Panc1 (cell line): ENCODE measurements at places on chromosomes 11 and 22.

GRCh38 chr11:86488553-86488952 lies 113.9 kb downstream of the CCDC81 start:
- no peak for DNase-seq

GRCh38 chr11:19200410-19201201 lies 1.2 kb downstream of the CSRP3 start:
- DNase-seq = no peak

- DNase-seq = no peak
Observed at GRCh38 chr11:134380785-134381184, 31.3 kb downstream of the B3GAT1 start.

DNA sequence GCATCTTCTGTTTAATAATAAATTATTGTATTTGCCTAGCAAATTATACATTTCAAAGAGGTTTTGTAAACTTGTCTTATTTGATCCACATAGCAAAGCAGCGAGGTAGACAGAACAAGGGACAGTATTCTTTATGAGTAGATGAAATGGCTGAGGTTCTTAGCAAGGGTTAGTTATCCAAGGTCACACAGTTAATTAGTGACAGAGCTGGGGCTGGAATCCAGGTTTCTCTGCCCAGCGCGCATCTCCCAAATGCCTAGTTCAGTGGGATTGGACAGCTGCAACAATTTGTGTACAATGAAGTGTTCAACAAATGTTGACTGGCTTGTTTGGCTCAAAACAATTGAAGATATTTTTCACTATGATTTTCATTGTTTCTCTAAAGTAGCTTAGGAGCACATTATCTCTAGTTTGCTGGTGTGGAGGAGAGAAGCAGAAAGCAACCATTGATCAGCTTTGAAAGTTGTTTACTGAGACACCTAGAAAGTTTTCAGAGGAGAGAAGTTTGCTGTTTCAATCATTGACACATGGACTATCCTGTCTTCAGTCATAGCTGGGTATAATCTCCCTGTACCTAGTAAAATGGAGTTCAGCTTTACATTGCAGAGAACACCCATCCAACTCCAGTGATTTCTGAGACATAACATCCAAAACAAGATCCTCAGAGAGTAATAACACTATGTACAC lies 270.6 kb downstream of the FAT3 start:
- DNase-seq = no peak

DNA sequence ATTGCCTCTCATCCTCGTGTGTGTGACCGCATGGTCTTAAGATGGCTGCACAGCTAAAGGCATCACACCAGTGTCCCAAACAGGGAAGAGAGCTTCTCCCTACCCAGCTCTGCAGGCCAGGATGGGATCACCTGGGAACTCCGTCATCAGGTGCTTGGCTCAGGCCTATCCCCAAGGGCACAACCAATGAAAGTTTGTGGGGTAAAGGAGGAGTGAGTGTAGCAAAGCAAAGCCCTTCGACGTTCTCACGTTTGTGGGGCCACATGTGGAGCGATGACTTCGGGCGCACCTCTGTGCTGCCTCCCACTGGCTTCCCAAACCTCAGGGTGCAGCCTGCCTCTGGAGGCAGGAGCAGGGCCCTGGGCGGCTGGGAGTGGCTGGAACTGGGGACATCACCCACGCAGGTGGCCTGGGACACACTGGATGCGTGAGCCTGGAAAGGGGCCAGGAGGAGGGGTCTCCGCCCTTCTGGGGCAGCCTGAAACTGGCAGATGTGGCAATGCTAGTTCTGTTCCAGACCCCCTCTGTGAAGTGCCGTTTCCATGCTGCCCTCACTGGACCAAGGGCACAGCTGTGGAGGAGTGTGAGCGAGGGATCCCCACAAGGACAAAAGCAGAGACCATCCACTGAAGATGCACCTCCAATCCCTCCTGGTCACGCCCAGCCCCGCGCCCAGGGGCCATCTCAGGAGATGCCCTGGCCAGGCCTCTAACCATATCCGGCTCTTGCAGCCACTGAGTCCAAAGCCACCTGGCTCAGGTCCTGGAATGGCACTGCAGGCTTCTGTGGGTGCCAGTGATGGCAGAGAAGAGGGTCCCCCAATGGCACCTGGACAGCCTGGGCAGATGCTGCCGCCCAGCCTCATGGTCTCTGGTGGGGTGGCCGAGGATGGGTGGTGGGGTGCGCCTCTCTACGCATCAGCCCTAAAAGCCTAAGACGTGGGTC lies 30.6 kb upstream of the GAL start:
- no peak for DNase-seq

DNA sequence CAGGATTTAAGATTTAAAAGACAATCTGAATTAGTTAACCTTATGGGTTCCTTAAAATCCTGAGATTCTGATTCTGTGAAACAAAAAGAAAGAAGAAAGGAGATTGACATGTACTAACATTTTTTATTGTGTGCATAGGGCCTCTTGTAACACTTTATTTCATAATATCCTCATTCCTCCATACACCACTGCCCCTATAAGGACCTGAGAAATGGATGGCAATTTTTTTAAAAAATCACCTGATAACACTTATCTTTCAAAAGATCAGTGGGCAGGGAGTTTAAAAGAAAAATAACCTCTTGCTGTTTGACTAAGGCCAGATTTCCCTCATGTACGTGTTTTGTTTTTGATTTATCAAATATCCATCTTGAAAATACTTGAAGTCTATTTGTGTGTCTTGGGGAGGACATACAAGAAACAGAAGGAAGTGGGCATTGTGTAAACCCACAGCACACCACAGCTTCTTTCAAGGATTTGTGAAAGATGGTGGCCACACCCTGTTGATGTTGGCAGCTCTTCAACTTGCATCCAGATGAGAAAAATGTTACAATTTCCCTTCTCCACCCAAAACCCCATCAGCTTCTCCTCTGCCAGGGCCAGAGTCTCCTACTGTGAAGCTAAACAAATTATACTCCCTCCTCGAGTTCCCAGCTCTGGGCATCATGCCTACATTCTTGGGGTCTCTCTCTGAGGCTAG lies 35.0 kb upstream of the MPEG1 start:
- DNase-seq = no peak
